ENCODE measurements at places on chromosomes 6 and 20. TPM values are rescaled to one million over a fixed set of nuclear protein-coding genes. Genes with fewer than 3 reads are reported as not detected.
A peak's percentile ranks its signal among the peaks of the same experiment; 100 is the strongest.

DNA sequence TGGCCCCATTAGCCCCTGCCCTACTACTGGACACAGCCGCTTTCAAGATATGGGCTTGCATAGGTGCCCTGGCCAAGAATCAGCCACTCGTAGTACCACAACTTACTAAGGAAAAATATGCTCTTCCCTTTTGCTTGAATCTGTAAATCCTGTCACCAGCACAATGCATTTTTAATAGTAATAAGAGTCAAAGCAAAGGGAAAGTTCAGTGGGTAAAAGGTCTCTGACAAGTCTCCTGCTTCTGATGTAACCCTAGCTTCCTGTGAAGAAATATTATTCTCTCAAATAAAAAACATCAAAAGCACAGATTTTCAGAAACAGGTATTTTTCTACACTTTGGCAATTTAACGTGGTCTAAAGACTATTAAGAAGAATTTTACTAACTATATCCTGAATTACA lies 373.8 kb downstream of the GJA1 start:
- DNase-seq = no peak

DNA sequence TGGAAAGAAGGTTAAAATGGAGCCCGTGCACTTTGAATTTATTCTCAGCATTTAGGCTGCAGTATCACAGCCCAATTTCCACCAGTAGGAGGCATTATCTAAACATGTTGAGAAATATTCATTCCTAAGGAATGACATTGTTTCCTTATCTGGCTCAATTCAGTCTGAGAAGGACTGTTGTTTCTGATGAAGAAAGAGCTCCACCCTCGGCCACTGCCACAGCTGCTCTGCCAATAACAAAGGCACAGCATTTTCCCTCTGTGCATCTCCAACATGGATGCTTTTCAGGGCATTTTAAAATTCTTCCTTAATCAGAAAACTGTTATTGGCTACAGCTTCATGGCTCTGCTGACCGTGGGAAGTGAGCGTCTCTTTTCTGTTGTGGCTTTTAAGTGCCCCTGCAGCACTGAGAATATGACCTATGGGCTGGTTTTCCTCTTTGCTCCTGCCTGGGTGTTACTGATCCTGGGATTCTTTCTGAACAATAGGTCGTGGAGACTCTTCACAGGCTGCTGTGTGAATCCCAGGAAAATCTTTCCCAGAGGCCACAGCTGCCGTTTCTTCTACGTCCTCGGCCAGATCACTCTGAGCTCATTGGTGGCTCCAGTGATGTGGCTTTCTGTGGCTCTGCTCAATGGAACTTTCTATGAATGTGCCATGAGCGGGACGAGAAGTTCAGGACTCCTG lies at the start of gene CALHM5:
TSS of gene CALHM5 (plus strand) at position 216 of the 687 bp plus-strand sequence. CDS start at position 274, 58 bp downstream.
- DNase-seq = peak; percentile 71

DNA sequence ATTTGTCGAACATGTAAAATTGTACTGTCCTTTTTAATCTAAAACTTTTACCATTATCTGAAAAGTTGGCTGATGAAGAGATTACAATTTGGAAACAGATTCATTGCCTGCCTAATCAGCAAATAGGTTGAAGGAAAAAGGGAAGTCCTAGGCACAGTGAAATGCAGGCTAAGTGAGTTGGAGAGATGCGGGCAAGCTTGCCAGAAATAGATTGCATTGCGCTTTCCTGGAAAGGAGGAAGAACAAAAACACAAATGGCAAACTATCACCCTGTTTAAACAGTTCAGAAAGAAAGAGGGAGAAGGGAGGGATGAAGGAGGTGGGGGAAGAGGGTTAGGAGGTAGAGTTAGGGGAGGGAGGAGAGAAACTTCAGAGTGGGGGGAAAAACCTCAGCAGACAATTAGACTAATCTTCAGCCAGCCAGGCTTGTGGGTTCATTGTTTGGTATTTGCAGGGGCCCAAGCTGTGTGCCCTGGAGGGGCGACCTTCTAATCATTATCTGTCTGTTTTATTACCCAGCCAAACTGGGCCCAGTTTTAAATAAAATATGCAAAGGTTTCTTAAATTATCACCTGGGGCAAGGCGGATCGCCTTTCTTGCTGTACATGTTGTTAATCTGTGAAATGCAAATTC lies 465.2 kb downstream of the TFAP2B start:
- DNase-seq = no peak

GRCh38 chr6:161128680-161129196 lies 137.2 kb downstream of the MAP3K4 start:
- DNase-seq = peak; percentile 67

- no peak for DNase-seq
Observed at GRCh38 chr20:48734104-48734749, 93.6 kb downstream of the PREX1 start.

DNA sequence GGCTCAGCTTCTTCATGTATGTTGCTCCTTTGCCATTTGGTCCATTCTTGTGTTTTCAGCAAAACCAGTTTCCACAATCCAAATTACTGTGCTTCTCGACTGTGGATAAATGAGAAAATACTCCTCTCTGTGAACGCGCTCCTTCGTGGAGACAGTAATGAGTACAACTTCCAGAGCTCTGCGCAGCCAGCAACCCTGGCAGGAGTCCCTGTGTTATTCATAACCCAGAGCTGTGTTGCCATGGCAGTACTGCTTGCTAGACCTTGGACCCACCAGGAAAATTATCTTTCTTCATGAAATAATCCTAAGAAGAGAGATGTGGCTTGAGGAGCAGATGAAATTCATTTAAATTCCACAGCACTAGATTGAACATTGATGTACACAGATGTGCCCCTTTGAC lies 73.7 kb downstream of the SLC22A3 start:
- no peak for DNase-seq

DNA sequence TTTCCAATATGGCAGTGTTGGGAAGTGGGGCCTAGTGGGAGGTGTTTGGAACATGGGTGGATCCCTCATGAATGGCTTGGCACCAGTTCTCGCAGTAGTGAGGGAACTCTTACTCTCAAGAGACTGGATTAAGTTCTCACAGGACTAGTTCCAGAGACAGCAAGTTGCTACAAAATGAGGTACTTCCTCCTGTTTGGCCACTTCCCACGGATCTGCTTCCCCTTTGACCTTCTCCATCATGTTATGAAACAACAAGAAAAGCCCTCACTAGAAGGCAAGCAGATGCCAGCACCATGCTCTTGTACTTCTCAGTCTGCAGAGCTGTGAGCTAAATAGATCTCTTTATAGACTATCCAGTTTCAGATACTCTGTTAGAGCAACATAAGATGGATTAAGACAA lies 3.1 kb downstream of the RSPH3 start:
- no peak for DNase-seq

DNA sequence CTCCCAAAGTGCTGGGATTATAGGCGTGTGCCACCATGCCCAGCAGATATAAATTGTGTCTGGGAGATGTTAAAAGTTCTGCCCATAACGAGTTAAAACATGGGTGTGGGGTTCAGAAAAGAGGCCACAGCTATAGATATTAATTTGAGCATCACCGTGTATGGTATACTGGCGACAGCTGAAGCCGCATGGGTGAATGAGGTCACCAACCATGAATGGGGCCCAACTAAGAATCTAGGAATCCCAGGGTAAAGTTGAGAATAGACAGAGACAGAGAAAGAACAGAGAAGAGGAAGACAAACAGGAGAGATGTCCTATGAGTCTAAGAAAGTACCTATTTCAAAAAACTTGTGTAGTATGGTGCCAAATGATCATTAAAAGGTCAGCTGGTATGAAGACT lies 50.9 kb downstream of the ILRUN start:
- no peak for DNase-seq

DNA sequence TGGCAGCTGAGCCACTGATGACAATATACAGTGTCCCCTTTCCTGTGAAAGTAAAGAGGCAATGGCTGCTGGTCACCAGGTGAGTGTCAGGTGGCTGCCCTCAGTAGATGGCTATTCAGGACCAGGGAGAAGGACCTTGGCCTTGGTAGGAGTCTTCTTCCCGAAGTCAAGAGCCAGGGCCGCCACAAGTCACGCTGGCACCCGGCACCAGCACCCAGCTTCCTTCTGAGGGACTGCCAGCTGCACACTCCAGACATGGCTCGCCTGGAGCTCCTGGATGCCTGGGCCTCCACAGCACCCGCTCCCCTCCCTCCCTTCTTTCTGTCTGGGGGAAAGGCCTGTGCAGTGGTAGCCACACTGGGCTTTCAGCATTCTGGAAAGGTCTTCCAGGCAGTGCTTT lies 126.9 kb downstream of the TMEM242 start:
- no peak for DNase-seq

- DNase-seq = peak; percentile 3
Observed at GRCh38 chr6:72580281-72580940, 41.5 kb upstream of the KCNQ5 start.

The C6orf52 gene
- total RNA-seq = not detected

The CFAP61 gene
- total RNA-seq = 0.07 TPM

The CLPSL1 gene
- total RNA-seq = not detected

The EDN1 gene
- total RNA-seq = 1.2 TPM

The KCNS1 gene
- total RNA-seq = not detected

The NNAT gene
- not detected for total RNA-seq

All from Caki2 (cell line).